RCC 7860 (cell line): ENCODE measurements at places on chromosomes 11 and 22.
A peak's percentile ranks its signal among the peaks of the same experiment; 100 is the strongest.

- DNase-seq: no peak
Observed at GRCh38 chr11:93743291-93743690, 1.8 kb downstream of the C11orf54 start.

DNA sequence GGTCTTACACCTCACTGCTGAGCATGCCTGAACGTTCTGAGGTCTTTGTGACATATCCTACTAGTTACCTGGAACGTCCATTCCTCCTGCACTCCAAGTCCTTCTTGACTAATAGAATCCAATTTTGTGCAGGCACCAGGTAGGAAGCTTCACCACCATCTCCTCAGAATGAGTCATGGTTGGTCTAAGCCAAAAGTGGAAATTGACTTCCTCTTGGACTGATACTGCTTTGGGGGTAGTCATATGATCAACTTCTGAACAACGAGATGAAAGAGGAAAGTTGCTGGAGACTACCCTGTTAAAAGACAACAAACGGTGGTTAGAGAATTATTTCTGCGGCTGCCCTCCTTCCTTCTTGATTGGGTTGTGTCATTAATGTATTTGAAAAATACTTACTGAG lies 374.2 kb upstream of the LARGE1 start:
- no peak for DNase-seq

DNA sequence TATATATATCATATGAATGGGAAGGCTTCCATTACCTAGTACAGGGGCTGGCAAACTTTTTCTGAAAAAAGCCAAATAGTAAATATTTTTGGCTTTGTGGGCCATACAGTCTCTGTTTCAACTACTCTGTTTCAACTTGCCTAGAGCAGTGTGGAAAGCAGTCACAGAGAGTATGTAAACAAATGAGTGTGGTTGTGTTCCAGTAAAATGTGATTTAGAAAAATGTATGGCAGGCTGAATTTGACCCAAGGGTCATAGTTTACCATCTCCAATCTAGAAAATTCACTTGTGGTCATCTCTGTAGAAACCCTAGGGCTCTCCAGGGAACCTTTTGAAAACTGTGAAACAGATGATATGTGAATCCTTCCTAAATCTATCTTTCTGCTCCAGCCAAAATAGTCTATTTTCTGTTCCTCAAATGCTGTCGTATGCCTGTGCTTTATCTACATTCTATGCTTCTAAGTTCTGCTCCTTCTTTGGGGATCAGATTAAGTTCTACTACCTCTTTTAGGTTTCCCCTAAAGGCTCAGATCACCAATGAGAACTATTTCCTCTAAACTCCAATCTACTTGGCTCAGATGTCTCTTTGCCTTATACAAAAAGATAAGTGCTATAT lies 356.2 kb downstream of the METTL15 start:
- no peak for DNase-seq

- no peak for DNase-seq
Observed at GRCh38 chr22:18119409-18120110, 9.0 kb downstream of the TUBA8 start.

DNA sequence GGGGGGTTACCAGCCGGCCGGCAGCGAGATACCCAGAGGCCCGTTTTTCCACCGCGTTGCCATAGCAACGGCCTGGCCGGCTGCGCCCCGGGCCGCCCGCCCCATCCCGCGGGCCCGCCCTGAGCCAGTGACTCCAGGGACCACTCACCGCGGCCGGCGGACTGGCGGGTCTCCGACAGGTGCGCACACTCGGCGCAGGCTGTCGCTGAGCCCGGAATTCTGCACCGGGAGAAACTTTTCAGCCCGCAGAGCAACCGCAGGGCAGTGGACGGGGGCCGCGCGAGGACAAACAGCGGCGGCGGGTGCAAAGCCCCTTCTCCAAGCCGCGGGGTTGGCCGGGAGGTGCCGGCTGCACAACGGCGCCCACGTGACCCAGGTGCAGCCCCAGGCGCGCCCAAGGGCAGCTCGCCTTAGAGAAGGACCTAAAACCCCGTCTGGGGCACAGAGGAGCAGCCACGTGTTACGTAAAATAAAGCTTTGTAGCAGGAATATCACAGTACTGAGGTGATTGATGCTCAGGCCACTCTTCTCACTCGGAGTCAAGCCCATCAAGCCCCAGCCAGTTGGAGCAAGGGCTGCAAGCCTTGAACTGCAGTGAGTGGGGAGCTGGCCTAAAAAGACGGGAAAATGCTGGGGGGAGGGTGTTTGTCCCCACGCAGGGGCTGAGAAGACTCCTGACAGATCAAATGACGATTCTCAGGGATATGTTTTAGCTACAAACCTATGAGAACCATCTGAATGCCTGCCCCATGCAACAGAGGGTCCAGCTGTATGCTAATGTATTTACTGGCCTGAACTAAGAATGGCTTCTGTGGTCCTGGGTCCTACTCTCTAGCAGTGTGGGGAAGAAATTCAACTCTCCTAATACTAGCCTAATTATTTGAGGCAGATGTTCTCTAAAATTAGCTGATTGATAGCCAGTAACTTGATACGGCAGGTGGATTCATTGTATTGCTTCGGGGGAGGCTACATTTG lies at the start of gene STK33:
STK33 (minus strand) TSS at position 294 of the 975 bp plus-strand sequence. CDS start 119,323 bp downstream, outside the sequence.
- DNase-seq: peak; percentile 13

DNA sequence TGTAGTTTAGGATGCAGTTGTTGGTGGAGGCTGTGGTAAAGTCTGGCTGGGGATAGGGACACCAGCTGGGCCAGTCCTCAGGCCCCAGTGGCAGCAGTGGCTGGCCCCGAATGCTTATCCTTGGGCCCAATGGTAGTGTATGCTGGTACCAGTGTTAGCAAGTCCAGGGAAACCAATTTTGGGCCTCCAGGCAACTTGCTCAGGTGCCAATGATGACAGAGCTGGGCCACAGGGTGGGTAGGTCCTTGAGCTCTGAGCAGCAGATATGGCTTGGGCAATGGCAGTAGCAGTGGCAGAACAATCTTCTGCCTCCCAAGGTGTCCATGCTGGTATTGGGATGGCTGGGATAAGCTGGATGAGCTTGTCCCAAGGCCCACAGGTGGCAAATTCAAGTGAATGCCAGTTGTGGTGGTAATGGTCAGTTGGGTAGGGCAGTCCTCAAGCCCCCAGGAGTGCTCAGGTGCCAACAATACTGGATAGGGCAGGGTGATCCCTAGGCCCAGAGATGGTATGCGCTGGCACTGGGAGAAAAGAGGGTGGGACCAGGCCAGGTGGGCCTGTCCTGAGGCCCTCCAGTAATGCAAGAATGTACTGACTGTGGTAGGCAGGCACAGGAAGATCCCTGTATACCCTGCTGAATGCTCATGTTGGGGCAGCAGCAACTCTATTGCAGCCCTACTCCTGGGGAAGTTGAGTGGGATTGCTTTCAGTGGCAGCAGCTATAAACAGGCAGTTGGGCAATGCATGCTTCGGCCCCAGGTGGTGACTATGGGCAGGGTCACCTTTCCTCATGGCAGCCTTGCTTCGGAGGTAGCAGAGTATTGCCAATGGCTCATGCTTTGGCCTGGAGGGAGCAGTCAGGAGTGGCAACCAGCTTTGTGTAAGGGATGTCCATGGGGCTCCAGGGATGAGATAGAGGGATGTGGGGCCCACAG lies 54.7 kb downstream of the KCNQ1OT1 start:
- no peak for DNase-seq

DNA sequence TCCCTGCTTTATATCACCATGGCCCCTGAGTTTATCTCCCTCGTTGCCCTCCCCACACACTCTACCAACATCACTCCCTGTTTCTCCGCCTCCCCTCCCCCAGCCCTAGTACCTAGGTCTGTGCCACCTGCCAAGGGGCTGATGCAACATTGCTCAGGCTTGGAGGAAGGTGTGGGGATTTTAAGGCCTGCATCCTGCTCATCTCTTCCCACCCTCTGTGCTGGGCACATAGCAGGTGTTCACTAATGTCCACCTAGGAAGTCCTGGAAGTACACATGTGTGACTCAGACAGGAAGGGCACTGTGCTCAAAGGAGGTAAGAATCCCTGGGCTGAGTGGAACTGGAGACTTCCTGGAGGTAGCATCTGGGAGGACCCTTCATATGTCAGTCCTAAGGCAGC lies 37.0 kb downstream of the PDE2A start:
- no peak for DNase-seq

- DNase-seq: no peak
Observed at GRCh38 chr22:39712751-39713525, 142.4 kb downstream of the CACNA1I start.

DNA sequence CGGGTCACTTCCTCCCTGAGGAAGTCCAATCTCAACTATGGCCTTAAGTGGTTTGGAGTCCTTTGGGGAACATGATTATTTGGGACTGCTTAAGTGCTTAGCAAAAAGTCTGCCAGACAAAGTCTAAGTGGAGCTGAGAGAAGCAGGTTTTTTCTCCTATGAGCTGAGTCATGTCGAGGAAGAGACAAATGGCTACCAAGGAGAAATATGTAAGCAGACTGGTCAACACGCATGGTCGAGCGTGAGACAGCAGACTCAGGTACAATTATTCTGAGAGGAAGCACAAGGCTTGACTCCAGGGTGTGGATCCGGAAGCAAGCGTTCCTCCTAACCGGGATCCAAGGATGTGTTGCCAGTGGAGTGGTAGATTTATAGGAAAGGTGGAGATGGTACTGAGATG lies 30.6 kb downstream of the UBASH3B start:
- peak; percentile 74 for DNase-seq

GRCh38 chr11:11732116-11732515 lies 109.7 kb upstream of the USP47 start:
- DNase-seq: no peak

DNA sequence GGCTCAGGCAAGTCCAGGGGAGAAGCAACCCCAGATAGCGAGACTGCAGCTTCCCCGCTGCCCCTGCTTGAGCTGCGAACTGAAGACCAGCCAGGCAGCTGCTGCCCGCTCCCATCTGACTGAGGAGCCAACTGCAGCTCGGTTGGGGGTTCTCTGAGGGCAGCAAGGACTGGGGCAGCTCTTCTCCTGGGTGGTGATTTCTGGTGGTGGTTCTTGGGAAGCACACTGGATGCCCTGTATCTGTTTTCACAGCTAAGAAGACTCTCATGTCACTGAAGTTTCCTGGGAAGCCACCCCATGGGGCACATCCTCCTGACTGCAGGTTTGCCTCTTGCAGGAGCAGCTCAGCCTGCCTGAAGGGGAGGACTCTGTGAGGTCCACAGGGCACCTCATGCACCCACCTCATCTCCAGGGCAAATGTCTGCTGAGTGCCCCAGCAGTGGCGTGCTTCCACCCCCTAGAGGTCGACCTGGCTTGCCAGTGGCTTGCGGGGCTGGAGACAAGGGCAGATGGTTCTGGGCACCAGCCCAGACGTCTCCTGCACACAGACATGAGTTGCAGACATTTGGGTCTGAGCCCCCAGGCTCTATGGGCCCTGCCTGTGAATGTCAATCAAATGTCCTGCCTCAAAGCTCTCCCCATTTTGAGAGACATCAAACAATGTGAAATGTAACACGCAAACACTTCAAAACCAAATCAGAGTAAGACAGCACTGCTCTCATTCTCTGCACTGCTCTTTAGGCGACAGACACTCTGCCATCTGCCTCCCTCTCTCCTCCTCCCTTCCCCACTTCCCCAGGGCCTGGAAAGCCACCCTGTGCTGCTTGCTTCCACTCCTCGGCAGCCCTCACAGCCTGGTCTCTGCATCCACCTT lies 800.9 kb downstream of the BRD1 start:
- DNase-seq: no peak

- no peak for DNase-seq
Observed at GRCh38 chr11:74162681-74163467, 7.9 kb downstream of the C2CD3 start.

- DNase-seq: no peak
Observed at GRCh38 chr11:134466610-134467567, 54.8 kb upstream of the B3GAT1 start.

- DNase-seq: no peak
Observed at GRCh38 chr11:71284525-71285092, 32.2 kb upstream of the SHANK2 start.

- DNase-seq: peak; percentile 69
Observed at GRCh38 chr22:36470162-36470993, 11.1 kb downstream of the TXN2 start.

- DNase-seq: no peak
Observed at GRCh38 chr11:84720706-84721402, 906.3 kb downstream of the DLG2 start.

GRCh38 chr11:134371436-134372185 lies 39.8 kb downstream of the GLB1L2 start:
- no peak for DNase-seq

DNA sequence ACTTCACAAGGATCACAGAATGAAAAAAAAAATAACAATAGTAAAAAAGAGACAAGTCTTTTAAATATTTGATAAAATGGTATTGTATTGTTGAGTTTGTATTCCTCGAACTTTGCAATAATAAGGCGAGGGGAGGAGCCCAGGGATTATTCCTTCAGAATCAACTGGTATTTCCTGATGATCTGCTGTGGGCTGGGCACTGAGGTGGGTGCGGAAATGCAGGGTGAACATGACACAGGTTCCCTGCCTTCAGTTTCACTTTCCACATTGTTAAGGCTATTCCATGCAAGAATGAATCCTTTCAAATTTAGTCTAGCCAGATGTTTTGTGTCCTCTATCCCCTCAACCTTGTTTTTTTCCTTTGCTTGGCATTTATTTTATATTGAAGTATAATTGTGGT lies 2.1 kb upstream of the EIF3M start:
- no peak for DNase-seq

DNA sequence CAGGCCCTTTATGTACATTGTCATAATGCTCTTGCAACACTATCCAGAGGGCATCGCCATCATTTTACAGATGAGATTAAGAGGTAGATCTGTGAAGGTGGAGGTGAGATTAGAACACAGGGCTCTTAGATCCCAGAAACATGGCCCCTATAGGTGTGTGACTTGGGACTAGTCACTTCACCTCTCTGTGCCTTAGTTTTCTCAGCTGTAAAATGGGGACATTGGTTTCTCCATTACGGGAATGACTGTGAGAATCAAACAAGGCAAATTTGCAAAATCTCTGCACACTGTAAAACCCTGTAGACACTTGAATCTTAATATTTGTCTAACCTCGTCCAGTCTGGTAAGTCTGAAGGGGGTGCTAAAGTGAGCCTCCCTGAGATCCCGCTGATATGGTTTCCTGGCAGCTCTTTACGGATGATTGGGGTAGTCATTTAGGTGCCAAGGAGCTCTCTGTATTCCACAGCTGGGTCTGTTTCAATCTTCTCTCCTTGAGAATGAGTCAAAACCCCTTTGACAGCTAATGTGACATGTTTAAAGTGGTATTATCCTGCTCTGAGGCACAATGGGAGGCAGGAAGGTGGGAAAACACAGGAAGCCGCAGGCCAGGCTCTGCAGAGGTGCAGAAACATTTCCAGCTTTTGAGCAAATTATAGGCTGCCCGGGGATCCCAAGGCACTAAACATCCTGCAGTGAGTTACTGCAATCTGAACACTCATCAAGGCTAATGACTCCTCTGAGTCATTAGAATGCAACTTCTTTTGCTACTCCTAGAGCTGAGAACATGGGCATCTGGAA lies 140.8 kb downstream of the CCDC81 start:
- DNase-seq: peak; percentile 79

DNA sequence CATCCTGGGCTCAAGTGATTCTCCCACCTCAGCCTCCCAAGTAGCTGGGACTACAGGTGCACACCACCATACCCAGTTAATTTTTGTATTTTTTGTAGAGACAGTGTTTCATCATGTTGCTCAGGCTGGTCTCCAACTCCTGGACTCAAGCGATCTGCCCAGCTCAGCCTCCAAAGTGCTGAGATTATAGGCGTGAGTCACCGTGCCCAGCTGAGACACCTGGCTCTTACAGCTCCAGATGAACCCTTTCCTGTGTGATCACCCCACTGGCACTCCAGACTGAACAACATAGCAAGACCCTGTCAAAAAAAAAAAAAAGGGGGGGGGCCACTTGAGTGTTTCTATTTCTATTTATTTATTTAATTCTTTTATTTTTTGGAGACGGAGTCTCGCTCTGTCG lies 1.0 kb upstream of the ADSL start:
- peak; percentile 36 for DNase-seq

- no peak for DNase-seq
Observed at GRCh38 chr11:122033193-122033592, 82.8 kb downstream of the BLID start.
